Activated naive CD8-positive, alpha-beta T cell treated with anti-CD3 and anti-CD28 coated beads for 36 hours (primary cell): ENCODE measurements at places on chromosomes 11 and 22.

DNA sequence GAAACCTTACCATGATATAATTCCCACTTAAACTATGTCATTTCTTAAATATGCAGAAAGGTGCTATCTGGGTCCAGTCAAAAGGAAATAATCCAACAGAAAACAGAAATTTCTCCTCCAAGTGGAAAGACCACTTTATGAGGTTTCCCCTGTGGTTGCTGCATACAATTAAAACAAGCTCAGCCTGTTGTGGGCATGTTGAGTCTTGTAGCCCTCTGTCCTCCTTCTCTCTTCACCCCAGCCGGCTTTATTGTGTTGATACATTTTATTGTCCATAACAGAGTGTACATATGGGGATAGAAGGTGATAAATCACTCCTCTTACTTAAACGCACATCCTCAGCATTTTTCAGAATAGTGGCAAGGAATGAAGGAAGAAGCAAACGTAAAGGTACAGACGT is 126.0 kb upstream of the MTNR1B start:
- no peak for DNase-seq

GRCh38 chr11:131178596-131178995 is 191.8 kb upstream of the NTM start:
- no peak for DNase-seq

DNA sequence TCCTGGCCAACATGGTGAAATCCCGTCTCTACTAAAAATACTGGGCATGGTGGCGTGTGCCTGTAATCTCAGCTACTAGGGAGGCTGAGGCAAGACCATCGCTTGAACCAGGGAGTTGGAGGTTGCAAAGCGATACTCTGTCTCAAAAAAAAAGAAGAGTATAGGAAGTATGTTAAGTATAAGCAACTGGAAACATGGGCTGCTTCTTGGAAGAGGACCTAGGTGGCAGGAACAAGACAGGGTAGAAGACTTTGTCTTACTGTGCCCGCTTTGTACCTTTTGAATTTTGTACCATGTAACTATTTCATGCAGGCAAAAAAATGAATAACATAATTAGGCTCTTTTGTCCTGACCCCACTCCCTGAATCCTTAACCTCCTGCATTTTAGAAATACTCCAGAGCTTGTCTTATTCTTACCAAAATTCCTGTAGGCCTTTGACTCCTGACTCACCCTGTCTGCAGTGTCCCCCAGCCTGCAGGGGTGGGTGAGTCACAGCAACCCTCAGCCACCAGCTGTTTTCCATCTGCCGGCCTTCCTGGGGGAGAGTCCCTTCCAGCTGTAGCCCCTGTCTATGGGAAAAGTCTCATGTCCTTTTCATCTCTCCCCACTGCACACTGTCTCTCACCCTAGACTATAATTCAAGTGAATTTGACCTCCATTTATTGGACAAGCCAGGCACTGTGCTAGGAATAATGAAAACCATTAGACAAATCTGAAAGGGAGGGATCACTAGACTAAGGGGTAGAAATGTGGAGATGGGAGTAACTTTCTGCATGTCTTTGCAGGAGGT is 41.8 kb downstream of the TXN2 start:
- peak; percentile 58 for DNase-seq

- no peak for DNase-seq
Observed at GRCh38 chr22:34950489-34950888, 115.5 kb upstream of the ISX start.

DNA sequence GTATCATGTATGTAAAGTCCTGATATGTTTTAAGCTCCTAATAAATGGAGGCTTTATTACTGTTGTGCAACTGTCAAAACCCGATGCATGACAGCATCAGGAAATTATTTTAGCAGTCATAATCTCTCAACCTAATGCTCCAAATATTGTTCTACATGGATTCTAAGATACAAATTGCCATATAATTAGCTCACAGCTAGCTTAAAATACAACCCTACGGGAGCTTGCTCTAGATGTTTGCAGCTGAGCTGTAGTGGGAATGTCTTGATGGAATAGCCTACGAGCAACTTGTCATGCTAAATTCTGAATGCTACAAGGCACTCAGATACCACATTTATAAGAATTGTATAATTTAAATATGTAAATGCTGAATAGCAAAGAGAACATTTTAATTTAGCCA is 109.8 kb downstream of the STK33 start:
- no peak for DNase-seq

DNA sequence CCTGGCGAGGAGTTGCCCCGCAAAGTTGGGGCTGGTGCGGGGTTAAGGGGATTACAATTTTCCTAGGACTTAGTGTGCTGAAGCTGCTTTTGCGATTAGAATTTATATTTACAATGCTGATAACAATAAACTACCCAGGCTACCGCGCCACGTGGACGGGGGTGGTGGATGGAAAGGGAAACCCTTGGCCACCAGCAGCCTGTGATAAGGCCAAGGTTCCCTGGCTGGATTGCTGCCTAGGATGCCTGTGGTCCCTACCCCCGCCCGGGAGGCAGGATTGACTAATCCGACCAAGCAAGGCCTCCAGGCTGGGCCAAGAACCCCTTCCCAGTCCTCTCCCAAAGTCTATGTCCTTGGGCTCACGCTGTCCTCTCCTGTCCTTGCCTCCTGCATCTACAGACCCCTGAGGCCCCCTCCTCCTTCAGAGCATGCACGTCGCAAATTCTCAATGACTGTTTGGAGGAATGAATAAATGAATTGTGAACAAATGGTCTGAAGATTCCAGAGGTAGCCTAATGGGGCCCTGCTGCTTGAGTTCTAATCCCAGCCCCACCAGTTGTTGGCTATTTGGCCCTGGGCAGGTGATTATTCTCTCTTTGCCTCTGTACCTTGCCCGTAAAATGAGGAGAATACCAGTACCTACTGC is 7.6 kb upstream of the CHKA start:
- DNase-seq, result no peak

DNA sequence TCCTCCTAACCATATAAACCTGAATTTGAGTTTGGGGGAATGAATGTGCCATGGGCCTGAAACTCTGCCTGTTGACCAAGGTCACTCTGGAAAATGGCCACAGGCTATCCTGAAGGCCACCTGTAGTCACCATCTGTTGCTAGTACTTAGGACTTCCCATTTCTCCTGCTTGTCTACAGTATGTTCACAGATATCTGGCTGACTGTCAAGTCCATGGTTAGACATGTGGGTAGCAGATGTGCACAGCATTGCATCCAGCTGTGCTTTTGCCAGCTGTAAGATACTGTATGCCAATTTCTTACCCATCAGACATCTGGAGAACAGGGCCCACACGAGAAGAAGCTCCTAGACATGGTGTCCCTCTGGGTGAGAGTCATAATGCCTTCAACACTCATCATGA is 475.4 kb downstream of the INSC start:
- DNase-seq, result no peak

DNA sequence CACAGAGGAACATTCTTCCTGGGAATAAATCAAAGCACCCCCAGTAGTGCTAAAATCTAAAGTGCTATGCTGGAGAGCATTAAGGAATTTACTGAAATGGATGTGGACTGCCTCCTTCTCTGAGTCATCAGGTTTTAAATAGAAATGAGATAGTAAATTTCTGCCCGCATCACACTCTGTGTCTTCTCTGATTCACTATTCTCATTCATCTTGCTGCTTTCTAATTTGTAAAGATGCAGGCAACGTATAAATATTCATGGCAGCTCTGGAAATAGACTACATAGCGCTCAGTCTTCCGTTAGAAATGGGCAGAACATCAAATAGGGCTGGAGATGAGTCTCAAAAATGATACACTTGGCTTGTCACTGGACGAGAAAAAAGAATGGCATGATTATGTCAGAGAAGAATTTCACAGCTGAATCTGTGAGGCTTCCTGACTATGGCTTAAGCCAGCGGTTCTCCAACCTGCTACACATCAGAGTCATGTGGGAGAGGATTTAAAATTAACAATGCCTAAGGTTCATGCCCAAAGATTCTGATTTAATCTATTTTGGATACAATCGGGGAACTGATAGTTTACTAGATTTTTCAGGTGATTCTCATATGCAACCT is 178.2 kb downstream of the LRRC4C start:
- DNase-seq, result no peak
